ENCODE measurements at places on chromosomes 5 and 9. TPM values are rescaled to one million over a fixed set of nuclear protein-coding genes. Genes with fewer than 3 reads are reported as not detected.

The ANKDD1B gene
- 1.6 TPM for total RNA-seq

The DNM1 gene
- 155 TPM for total RNA-seq

The PITX1 gene
- not detected for total RNA-seq

The STKLD1 gene
- total RNA-seq: 3.0 TPM

The IFNA21 gene
- total RNA-seq: not detected

The TMEM203 gene
- 38.8 TPM for total RNA-seq

The SHOC1 gene
- total RNA-seq: not detected

The TGFBI gene
- total RNA-seq: 10.4 TPM

All from diencephalon (tissue), 1 donor.